WTC11 (cell line): ENCODE measurements at places on chromosomes 6 and 20. TPM values are rescaled to one million over a fixed set of nuclear protein-coding genes. Genes with fewer than 3 reads are reported as not detected.

Gene TENT5A
- total RNA-seq, result 3.2 to 4.4 TPM (median 4.2 TPM) in 3 replicates

DNA sequence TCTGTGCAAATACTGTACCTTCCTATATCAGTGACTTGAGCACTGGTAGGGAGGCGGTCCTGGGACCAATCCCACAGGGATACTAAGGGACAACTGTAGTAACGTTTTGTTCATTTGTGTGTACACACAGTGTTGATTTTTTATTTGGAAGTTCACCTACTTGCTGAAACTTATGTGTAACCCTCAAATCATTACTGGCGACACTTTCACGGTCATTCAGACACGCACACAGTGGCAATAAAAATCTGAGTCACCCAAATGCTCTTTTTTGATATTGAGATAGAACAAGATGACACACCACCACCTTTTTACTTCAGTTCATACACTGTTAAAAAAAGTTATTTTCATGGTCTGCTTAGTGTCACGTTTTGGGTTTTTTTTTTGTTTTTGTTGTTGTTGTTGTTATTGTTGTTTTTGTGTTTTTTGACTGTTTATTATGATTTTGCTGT, 79.8 kb downstream of the QKI start:
- no peak for DNase-seq

- no peak for DNase-seq
These were observed 69.7 kb downstream of the EFHC1 start for GRCh38 chr6:52489881-52490280.

- DNase-seq, result no peak
These were observed 34.8 kb upstream of the BAG2 start for GRCh38 chr6:57137350-57137749.

DNA sequence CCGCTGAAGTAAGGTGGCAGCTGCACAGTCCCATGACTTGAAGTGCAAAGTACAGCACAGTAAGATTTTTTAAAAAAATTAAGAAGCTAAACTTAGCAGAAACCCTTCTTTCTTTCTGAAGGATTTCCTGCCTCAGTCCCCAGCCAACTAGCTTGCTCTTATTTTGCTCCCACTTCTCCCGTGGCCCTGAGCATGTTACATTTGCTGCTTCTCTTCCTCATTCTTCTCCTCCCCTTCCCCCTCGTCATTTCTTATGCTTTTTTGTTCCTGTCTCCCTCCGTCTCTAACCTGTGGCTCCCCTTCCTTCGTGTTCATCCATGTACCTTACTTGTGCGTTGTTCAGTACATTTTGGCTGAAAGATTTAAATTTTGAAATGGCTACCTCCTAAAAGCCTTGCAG, 123.0 kb downstream of the SASH1 start:
- DNase-seq, result no peak

- DNase-seq, result no peak
These were observed 308.2 kb downstream of the FARS2 start for GRCh38 chr6:5569491-5569890.

Gene METTL24
- 0.21 to 0.44 TPM (median 0.31 TPM) in 3 replicates for total RNA-seq

DNA sequence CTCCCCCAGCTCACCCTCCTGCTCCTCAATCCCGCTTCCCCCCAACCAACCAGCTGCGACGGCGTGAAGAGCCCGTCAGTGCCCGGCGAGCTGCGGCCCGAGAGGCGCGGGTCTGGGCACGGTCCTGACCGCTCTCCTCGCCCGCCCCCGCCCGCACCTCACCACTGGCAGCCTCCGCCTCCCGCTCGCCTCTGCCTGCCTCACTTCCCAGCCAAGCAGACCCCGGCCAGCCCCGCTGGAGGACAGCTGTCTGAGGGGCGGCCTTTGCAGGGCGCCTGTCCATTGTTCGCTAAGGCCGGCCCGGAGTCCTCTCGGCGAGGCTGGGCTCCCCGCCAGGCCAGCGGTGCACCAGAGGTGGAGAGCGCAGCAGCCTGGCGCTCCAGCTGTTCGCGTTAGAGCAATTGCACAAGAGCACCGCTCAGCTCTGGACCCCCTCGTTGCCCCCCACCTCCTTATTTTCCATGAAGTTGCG, 1.3 kb downstream of the SOBP start:
- peak; percentile 71 for DNase-seq

- DNase-seq, result no peak
These were observed 1.1 kb upstream of the ENTPD6 start for GRCh38 chr20:25194333-25194972.

Gene SNAI1
- 7.0 to 8.7 TPM (median 7.9 TPM) in 3 replicates for total RNA-seq

Gene IRF4
- total RNA-seq, result 1.6 to 2.2 TPM (median 2.2 TPM) in 3 replicates

DNA sequence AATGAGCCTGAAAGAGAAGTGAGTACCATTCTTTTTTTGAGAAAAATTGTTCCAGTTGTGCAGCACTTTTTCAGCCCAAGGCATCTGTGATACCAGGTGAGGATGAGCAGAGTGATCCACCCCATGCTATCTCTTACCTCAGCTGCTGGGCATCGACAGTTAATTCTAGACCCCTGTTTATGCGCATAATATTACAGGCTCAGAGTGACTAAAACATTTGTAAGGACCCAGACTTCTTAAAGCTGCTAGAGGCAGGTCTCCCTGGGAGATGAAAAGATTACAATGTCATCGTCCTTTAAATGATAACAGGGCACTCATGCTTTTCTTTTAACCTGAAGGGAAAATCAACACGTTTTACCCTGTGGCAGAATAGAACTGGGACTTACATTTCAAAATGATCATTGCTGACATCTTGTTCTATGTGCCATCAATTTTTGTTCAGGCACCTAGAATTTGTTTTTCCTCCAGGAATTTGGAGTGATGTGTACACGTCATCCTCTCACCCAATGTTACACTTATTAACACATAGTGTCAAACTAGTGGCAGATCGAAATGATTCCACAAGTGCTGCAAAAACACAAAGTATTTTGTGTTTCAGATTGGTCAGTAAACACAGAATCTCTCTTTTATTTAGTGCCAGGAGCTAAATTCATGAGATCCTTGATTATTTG, 684.6 kb downstream of the UTRN start:
- DNase-seq, result no peak

- DNase-seq, result no peak
These were observed 135.9 kb downstream of the AGPAT4 start for GRCh38 chr6:161137839-161138542.

- no peak for DNase-seq
These were observed 13.3 kb upstream of the SGK1 start for GRCh38 chr6:134331256-134331655.

DNA sequence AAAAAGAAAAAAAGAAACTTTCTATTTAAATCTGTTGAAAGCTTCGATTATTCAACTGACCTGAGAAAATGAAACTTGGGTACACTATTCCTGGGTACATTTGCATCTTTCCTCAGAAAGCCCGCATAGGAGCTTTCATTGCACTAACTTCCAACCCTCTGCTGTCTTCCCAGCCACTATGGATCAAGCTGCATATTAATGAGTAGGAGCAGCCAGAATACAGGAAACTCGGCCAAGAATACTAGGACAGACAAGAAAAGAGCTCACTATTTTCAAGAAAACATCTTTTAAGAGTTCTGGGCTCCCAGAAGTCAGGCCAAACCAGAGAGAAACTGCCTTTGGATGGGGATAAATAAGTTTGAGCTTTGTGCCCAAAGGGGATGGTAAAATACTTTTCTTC, 135.0 kb upstream of the CCDC28A start:
- DNase-seq, result no peak

DNA sequence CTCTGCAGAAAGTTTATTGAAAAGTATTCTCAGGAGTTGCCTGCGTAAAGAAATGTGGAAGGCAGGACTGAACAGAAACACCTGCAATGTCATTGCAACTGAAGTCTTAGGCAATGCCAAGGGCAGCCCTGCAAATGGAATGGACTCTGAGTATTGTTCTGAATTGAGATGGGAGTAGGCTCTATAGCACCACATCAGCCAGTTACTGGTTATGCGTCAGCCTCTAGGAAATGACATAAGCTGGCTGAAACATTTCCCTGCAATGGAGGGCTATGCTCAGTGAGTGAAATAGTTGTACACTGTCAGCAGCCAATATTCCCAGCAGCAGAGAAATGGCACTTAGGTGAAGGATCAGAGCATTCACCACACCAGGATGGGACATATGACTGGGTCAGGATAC, 13.8 kb upstream of the GJE1 start:
- DNase-seq, result no peak

Gene PRL
- total RNA-seq, result not detected in 3 replicates

Gene OPRL1
- total RNA-seq, result 1.7 to 2.2 TPM (median 2.0 TPM) in 3 replicates

Gene PCK1
- total RNA-seq, result 0.17 to 0.30 TPM (median 0.21 TPM) in 3 replicates

Gene HTR1E
- total RNA-seq, result 0.09 TPM in 2 of 3 replicates, not detected in the other

Gene SLC17A3
- total RNA-seq, result not detected in 3 replicates

Gene ADGRG6
- total RNA-seq, result 3.3 to 6.1 TPM (median 5.3 TPM) in 3 replicates

- DNase-seq, result no peak
These were observed 15.1 kb downstream of the PDSS2 start for GRCh38 chr6:107444277-107444676.

- DNase-seq, result no peak
These were observed 20.8 kb downstream of the KATNA1 start for GRCh38 chr6:149627672-149628071.

Gene ADGRF4
- total RNA-seq, result not detected in 3 replicates

Gene LINC00237
- total RNA-seq, result 0.78 to 3.1 TPM (median 0.80 TPM) in 3 replicates

DNA sequence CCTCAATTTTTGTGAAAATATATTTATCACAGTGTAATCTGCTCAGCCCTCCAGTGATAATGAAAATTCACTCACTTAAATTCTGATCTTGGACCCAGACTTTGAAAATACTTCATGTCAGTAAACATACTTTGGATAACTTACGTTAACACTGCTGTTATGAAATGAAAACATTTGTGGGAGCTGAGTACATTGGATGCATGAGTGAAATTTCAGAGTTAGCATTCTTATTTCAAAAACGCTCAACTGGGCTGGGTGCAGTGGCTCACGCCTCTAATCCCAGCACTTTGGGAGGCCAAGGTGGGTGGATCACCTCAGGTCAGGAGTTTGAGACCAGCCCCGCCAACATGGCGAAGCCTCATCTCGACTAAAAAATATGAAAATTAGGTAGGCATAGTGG, 196.4 kb downstream of the UTRN start:
- DNase-seq, result no peak

- DNase-seq, result no peak
These were observed 310.6 kb downstream of the PRKN start for GRCh38 chr6:162416831-162417537.

GRCh38 chr6:508614-509013, 117.1 kb downstream of the IRF4 start:
- DNase-seq, result no peak

- no peak for DNase-seq
These were observed 3.7 kb downstream of the JPH2 start for GRCh38 chr20:44183282-44183681.

- DNase-seq, result no peak
These were observed 41.6 kb upstream of the SLC22A2 start for GRCh38 chr6:160300076-160300695.

DNA sequence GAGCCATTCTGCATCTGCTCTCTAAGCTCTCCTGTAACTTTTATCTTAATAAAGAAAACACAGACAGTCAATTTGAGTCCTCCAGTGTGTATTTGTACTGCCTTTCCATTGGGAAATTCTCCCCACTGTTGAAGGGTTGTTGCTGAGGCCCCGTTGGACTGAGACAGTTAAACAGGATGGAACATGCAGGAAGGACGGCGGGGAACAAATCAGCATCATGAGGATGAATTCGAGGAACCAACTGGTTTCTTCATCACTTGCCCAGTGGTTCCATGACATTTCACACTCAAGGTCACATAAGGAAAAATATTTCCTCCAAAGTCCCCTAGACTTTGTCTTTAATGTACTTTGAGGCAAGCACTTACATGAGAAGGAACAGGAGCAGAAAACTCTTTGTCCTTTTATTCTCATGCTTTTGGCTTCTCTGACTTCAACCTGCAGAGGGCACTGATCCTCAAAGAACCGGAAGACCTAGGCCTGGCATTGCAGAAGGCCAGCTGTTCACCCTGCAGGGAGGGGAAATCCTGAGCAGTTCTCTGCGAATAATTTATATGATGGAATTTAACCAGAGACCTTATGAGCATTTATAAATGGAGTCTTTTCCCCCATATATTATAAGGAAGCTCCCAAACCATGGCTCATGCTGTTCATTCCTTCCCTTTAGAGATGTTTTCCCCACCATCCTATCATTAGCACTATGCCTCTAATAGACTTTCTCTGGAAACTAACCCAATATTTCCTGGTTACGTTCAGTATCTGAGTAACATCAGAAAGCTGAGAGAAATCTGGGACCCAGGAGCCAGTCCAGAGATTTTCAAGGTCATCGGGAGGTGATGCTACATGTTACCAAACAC, 55.2 kb upstream of the ADGRF1 start:
- peak; percentile 58 for DNase-seq

- DNase-seq, result peak; percentile 59
These were observed 236.0 kb downstream of the ADGRG6 start for GRCh38 chr6:142537612-142538478.

GRCh38 chr6:43286980-43287716, 10.9 kb upstream of the SLC22A7 start:
- DNase-seq, result no peak

DNA sequence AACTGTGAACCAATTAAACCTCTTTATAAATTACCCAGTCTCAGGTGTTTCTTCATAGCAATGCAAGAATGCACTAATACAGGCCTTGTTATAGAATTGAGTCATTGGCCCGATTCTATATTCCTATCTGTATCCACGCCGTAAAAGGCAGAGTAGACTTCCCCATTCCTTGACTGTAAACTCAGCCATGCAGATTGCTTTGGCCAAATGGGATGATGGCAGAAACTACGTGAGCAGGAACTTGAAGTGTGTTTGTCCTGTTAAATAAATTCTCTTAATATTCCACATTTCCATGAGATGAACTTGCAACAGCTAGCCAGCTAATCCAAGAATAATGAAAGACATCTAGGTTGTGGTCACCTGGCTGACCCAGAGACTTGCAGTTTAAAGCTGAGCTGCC, 3.9 kb upstream of the SAYSD1 start:
- DNase-seq, result no peak

DNA sequence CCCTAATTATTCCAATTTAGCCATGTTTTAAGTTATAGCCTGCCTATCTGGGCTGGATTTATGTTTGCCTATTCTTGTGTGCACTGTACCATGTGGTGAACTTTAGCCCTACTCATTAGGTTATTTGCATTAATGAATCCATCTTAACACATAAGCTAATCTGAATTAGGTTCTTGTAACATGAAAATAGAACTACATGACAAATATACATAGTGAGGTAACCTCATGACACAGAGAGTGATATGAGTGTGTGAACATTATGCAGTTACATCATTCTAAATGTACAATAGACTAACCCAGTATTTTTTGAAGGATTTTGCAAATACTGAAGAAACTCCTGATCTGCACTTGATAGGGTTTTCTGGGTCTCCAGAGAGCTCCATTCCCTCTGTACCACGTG, 733.7 kb upstream of the CITED2 start:
- DNase-seq, result no peak
